ENCODE measurements at places on chromosomes 6 and 20. TPM values are rescaled to one million over a fixed set of nuclear protein-coding genes. Genes with fewer than 3 reads are reported as not detected.

DNA sequence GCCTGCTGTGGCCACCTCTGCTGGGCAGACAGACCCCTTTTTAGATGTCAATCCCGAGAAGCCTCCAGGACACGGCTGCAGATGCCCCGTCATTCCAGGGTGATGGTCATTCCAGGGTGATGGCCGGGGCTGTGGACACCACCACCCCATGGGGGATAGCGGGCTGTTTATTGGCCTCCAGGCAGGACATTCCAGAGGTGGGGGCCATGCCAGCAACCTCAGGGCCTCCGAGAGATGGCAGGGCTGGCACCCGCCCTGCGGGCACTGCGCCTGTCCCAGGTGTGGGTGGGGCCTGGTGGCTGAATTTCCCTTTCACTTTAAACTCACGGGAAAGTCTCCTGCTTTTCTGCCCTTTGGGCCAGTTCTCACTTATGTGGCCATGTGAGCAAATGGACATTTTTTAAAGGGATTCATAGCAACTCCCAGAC, 14.5 kb downstream of the COL9A3 start:
- no peak for DNase-seq
- no peak overlapping the region for H3K4me3 ChIP-seq
- H3K36me3 ChIP-seq = no peaks in the 10 kb centered on the region
- H3K4me1 ChIP-seq = peaks cover 7% of the 10 kb centered on the region
- peaks cover 4% of the 10 kb centered on the region for H3K27me3 ChIP-seq

The CLVS2 gene
- total RNA-seq = not detected

DNA sequence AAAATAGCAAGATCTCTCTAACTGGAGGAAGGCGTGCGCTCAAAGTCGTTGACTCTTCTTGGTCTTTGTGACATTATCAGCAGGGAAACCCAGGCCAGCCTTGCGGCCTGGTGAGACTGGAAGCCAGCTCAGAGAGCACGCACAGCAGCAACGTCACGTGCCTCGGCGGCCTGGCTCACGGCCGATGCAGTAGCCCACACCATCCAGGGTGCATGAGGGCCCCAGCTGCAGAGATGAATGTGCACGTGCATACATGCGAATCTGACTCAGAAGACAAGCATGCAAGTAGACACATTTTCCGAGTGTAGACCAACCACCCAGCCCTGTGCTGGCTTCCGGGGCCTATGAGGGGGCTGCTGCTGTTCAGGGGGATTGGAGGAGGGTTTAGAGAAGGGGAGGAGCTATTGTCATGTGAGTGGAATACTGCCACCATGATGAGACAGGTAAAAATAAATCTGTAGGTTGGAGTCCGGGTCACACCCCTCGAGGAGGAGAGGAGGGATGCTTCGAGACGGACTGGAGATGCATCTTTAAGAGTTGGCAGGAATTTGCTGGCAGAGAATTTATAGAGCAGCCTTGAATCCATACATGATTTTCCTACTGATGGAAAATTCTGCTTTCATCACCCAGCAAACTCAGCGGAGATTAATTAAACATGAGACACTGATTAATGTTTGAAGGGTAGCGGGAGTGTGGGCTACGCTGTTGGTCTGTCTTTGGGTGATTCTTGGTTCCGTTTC, 388.2 kb downstream of the CDH4 start:
- H3K36me3 ChIP-seq = no peaks in the 10 kb centered on the region
- no peak overlapping the region for H3K4me3 ChIP-seq
- peaks cover 8% of the 10 kb centered on the region for H3K27me3 ChIP-seq
- H3K4me1 ChIP-seq = no peaks in the 10 kb centered on the region
- no peak for DNase-seq
- H3K27ac ChIP-seq = no peak overlapping the region

DNA sequence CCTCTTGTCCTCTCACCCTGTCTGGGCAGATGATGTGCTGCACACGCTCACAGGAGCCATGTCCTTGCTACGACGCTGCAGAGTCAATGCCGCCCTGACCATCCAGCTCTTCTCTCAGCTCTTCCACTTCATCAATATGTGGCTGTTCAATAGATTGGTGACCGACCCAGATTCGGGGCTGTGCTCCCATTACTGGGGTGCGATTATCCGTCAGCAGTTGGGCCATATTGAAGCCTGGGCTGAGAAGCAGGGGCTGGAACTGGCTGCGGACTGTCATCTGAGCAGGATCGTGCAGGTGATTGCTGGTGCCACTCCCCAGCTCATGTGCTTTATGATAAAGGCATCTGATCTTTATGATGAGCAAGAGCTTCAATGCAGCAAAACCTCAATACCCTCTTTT, 82.3 kb upstream of the KIF25 start:
- H3K4me3 ChIP-seq = no peak overlapping the region
- H3K36me3 ChIP-seq = peaks cover 2% of the 10 kb centered on the region
- DNase-seq = no peak
- H3K27ac ChIP-seq = no peak overlapping the region

DNA sequence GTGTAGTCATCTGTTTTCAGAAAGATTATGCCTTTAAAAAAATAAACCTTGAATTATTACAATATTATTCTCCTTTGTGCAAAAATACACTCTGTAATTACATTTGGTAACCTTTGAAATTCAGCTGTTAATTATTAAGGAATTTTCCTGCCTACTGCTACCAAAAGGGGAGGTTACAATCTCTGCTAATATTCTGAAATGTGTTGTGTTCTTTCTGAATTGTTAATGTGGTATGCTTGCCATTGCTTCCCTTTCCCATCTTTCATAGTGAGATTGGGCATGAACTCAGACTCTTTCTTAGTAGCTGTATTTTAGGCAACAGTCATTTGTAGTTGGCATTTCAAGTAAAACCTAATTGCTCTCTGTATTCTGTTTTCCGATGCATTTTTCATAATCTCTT, 73.0 kb downstream of the PHF3 start:
- H3K4me1 ChIP-seq = peaks cover 20% of the 10 kb centered on the region
- DNase-seq = no peak
- no peaks in the 10 kb centered on the region for H3K27me3 ChIP-seq
- H3K4me3 ChIP-seq = no peak overlapping the region
- H3K27ac ChIP-seq = no peak overlapping the region

DNA sequence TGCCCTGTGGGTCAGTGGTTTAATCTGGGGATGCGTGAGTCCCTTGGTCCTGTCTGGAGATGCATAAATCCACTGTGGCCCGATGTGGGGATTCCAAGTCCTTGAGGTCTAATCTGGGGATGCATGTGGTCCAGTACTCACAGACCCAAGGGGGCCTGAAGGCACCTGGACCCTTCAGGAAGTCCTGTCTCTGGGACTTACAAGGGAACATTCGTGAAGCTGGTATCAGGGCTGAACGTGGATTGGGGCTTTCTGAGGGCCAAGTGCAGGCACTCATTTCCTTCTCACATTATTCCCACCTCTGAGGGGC, 25.2 kb upstream of the GTSF1L start:
- DNase-seq = no peak
- peak overlapping the region; percentile 32 for H3K4me3 ChIP-seq
- peak overlapping the region; percentile 98 for H3K27ac ChIP-seq
- H3K27me3 ChIP-seq = no peaks in the 10 kb centered on the region

The RAD21L1 gene
- total RNA-seq = not detected

The CCM2L gene
- not detected for total RNA-seq

DNA sequence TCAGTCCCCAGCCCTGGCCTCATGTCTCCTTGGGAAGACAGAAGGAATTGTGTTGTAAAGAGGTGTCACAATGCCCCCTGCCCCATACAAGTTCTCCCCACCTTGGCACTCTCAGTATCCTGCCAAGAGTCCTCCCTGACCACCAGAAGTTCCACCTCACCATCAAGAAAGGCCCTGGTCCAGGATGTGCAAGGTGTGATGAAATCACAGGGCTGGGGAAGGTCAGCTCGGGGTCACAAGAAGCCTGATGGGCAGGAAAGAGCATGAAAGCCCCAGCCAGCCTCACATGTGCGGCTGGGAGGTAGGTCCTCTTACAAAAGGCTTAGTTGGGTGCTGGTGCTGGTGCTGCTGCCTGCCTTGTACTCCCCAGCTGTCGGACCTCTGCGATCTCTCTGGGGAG, 12.9 kb upstream of the C6orf132 start:
- H3K36me3 ChIP-seq = no peaks in the 10 kb centered on the region
- H3K27me3 ChIP-seq = no peaks in the 10 kb centered on the region
- no peak overlapping the region for H3K4me3 ChIP-seq
- no peak for DNase-seq
- H3K27ac ChIP-seq = no peak overlapping the region
- H3K4me1 ChIP-seq = no peaks in the 10 kb centered on the region

GRCh38 chr6:75602246-75603105, 796 bp downstream of the SENP6 start:
- peaks cover 55% of the 10 kb centered on the region for H3K4me1 ChIP-seq
- peak; percentile 70 for DNase-seq
- H3K4me3 ChIP-seq = peak overlapping the region; percentile 98
- peaks cover 22% of the 10 kb centered on the region for H3K36me3 ChIP-seq
- no peaks in the 10 kb centered on the region for H3K27me3 ChIP-seq
- H3K27ac ChIP-seq = peak overlapping the region; percentile 98

The POM121L2 gene
- total RNA-seq = not detected

The OSER1 gene
- total RNA-seq = 26.4 TPM

Measured in activated naive CD8-positive, alpha-beta T cell treated with anti-CD3 and anti-CD28 coated beads for 36 hours (primary cell).